NCI-H774 (cell line): ENCODE measurements at places on chromosomes 2 and 18.

DNA sequence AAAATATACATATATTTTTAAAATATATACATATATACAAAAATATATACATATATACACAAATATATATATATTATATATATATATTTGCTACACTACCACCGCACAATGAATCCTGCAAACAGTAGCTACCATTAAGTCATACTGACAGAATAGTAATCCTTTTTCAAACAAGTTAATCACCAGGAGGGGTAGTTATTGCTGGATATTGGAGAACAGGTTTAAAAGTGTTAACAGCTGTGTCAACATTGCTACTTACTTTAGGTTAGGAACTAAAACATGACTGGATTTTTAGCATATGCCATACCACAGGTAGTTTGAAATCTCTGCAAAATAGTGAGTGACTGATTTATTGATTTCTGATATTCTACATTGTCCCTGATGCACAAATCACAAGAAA is 529.1 kb upstream of the CDH7 start:
- peak; percentile 74 for DNase-seq

- no peak for DNase-seq
Measured at GRCh38 chr2:133691336-133691735, 123.1 kb upstream of the NCKAP5 start.

- no peak for DNase-seq
Measured at GRCh38 chr2:8877894-8878293, 40.5 kb upstream of the KIDINS220 start.

- no peak for DNase-seq
Measured at GRCh38 chr2:73373344-73373743, 12.3 kb upstream of the ALMS1 start.

- no peak for DNase-seq
Measured at GRCh38 chr2:58410549-58410948, 169.4 kb upstream of the FANCL start.

DNA sequence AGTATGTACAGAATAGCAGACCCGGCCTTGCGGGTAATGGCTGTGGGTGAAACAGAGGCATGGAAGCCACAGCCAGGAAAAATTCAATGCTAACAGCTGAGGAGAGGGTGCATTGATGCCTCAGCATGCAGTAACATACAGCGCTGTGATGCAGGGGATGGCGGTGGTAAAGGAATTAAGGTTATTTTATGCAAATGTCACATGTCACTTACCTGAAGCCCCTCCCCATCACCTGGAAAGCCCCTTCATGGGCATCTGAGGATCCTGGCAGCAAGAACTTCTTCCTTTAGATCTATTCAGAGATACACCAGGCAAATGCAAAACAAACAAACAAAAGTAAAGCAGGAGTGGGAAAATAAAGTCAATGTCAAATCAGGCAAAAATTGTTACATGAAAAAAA is 1.7 kb upstream of the SP110 start:
- no peak for DNase-seq

DNA sequence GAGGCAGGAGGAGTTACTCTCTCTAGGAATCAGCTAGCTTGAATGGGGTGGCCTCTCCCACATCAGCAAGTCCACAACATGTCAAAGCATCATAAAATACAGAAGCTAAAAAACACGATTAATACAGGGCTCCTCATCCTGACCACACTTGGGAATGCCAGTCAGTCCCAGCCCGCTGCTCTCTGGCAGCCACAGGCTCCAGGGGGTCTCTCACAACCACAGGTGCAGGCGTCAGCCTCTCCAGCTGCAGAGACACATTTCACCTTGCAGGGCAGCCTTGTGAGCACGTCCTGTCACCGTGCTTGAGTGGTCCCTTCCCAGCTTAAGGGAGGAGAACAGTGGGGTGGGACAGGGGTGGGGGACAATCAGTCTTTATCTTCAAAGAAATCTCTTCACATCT is 137.4 kb upstream of the SH3BP4 start:
- DNase-seq: peak; percentile 53

DNA sequence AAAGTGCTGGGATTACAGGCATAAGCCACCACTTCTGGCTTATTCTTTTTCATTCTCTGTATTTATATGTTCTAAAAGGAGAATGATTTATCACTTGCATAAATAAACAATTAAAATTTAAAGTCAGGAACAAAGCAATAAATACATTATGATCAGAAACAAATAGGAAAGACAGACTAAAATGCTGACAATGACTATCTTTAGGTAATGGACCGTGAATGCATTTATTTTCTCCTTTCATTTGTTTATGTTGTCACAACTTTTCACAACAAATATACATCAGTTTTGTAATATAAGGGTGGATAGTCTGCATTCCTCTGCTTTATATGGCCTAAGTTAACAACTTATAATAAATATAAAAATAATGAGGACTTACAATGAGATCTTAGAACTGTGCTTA is 199.2 kb upstream of the EPHA4 start:
- DNase-seq: no peak

GRCh38 chr2:102187496-102188150 is 800 bp downstream of the IL1RL2 start:
- DNase-seq: no peak

GRCh38 chr2:30334762-30335363 is 103.5 kb downstream of the LBH start:
- DNase-seq: peak; percentile 3

GRCh38 chr2:46954951-46955571 is 39.5 kb upstream of the MCFD2 start:
- no peak for DNase-seq

DNA sequence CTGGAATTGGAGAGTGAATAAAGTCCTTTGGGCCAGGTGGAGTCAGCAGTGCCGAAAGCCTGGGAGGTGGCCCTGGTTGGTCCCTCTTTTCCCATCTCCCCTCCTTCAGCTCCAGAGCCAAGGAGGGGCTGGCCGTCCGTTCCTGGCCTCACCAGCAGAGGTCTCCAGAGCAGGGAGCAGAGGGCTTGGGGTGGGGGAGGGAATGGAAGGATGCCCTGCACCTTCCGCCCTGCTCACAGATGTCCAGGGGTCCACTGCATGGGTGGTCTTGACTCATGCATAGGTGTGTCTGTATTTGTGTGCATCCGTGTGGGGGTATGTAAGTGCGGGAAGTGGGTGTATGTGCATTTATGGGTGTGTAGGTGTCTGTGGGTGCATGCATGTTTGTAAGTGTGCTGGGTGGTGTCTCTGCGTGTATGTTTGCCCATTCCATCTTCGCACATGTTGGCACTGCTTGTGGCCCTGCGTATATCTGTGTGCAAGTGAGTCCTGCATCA is 201.8 kb downstream of the ZFP36L2 start:
- no peak for DNase-seq

DNA sequence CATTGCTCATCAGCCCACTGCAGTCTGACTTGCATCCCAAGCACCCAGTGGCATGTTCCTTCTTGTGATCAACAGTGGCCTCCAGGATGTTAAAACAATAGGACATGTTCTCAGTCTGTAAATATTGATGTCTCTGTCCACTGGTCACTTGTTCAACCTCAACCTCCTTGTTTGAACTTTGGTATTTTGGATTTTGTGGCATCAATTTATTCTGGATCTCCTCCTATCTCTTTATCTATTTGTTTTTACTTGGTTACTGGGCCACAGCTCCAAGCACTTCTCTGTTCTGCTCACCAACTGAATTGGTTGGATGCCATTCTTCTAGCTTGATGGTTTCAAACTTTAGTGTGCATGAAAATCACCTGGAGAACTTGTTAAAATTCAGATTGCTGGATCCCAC is 1414.8 kb upstream of the CELF4 start:
- DNase-seq: no peak

GRCh38 chr2:230913406-230914143 is 11.5 kb downstream of the GPR55 start:
- DNase-seq: no peak

GRCh38 chr2:206887745-206888144 is 51.6 kb upstream of the CPO start:
- DNase-seq: no peak

DNA sequence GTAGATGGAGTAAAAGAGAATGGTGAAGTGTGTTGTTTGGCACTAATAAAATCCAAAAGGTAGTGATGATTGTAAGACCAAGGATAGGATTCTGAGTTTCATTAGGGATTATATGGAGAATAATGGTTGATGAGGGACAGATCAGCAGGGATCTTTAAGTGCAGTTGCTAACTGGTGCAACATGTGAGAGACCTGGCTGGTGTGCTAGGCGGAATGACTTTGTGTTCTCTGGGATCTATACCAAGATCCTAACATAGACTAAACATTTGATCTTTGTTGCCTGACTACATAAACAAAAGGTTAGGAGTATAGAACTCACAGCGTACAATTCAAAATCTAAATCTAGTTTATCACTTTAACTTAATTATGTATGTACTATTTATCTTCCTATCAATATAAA is 135.4 kb downstream of the PTRHD1 start:
- no peak for DNase-seq

DNA sequence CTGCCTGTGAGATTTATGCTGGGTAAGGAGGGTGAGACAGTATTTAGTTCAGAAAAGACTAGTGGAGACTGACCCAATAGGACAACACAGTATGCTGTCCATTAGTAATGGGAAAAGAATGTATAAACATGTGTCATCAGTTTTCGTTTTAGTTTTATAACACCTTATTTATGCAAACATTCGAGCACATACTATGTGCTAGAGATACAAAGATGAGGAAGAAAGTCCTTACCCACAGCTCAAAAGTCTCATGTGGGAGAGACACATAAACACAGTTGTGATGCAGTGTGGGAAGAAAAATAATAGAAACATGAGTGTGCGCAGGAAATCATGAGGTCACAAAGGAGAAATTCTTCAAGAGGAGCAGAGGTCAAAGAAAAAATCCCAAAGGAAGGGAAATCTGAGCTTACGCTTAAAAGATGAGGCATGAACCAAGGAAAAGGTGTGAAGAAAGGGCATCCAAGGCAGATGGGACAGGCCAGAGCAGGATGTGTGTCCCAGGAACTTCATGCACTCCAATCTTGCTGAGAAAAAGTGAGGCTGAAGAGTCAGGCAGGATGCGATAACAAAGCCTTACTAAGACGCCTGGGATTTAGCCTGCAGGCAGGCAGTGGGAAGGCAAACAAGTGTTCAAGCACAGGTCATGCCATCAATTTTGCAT is 8.1 kb downstream of the METTL21A start:
- no peak for DNase-seq

GRCh38 chr2:60992985-60993392 is 24.5 kb upstream of the PEX13 start:
- no peak for DNase-seq

GRCh38 chr2:75431763-75432162 is 129.0 kb downstream of the EVA1A start:
- no peak for DNase-seq

DNA sequence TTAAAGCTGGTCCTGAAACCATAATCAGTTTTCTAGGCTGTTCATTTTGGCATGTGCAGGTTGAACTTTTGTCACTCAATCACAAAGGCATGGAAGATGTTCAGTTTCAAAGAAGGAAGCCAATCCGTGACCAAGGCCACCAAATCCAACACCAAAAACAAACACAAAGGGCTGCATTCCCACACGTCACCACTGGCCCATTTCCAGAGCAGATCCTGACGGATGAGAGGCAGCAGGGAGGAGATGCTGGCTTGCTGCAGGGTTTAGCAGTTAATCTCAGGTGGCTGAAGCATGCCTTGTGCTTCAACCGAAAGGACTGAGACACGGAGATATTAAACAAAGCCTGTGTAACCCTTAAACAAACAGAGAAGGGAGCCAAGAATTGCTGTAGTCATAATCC is 191.9 kb upstream of the CTAGE1 start:
- DNase-seq: no peak

DNA sequence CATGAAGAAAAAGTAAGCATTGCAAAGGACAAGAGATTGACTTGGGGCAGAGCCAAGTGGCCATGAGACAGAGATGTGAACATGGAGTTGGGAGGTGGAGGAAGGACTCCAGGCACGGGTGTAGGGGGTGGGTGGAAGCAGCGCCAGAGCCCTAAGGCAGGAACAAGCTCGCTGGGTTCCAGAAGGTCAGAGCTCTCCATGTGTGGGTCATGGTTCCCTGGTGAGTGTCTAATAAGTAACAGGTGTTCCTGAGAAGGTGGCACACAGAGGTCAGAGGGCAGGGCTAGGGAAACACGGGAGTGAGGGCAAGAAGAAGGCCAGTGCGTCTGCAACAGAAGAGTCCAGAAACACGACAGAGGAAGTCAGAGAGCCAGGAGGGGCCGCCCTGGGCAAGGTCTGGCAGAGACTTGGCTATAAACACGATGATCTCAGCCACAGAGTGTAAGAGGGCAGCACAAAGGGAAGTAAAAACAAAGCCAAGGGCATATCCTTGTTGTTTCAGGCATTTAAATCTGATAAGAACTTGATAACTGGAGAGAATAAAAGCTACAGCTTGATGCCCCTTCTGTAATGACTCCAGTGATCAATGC is 260.8 kb downstream of the TGIF1 start:
- DNase-seq: no peak

GRCh38 chr2:134425724-134426496 is 172.0 kb downstream of the MGAT5 start:
- DNase-seq: no peak

DNA sequence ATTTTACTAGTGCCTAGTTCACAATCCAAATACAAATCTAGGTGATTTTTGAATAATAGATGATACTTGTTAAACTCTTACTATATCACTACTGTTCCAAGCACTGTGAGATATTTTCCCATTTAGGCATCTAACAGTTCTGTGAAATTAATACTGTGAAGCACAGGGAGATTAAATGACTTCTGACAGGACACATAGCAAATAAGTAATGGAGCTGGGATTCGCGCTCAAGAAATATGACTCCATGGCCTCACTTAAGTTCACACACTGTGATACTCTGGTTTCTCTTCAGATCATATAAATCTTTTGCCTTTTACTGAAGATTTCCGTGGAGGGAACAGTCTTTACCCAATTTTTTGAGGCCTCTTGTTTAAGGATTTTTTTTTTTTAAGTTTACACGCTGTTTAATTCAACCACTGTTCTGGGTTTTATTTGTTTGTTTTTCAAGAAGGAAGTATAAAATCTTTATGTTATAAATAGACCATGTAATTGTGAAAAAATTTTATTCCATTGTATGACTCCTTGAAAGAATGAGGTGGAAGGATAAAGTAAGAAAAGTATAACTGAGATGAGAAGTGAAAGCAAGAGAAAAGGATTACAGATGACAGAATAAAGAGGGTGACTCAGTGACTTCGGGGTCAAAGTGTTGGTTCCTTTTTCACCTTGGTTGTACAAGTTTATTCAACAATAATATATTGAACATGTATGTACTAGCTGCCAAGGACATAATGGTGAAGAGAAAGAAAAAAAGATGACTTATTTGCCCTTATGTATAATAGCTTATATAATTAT is 30.2 kb downstream of the RBM45 start:
- DNase-seq: no peak

DNA sequence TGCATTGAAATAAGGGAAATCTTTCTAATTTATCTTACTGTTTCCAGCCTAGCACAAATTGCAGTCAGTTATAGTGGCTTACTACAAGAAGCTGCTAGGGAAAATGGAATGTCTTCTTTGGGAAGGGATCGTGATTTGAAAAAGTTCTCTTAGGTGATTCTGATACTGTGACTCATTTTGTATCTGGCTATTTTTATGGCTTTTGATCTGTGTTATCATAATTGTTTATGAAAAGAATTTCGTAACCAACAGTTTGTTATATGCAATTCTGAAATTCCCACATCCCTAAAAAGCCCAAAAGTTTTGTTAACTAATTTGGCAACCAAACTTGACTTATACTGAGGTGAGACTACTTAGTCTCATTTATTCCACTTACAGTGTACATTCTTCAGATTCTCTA is 12.4 kb downstream of the PTPN4 start:
- no peak for DNase-seq
